ENCODE measurements at places on chromosomes 2 and 18.

DNA sequence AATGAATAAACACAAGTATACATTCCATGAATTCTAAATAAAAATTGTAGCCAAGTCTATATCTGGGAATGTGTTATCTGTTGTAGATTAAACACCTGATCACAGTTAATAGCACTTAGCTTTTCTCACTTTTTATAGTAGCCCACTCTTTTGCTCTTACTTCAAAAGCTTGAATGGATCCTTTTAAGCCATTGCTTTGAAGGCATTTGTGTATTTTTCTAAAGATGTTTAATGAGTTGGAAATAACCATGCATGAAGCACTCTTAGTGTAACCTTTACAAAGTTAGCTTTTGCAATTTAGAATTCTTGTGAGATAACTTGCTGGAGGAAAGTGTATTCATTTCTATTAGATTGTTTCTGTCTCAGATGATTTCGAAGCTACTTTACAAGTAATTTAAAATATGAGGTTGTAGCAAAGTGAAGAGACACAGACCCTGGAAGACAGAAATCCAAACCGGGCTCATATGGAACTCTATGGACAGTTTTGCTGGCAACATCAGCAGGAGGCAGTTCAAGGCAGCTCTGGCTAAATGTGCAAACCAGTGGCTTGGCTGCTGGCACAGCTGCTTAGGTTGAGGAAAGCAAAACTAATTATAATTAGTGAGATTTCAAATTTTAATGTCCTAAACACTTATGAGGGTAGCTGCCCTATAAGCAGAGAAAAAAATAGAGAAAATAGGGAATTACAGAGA is 469.8 kb upstream of the ZEB2 start:
- DNase-seq: no peak

DNA sequence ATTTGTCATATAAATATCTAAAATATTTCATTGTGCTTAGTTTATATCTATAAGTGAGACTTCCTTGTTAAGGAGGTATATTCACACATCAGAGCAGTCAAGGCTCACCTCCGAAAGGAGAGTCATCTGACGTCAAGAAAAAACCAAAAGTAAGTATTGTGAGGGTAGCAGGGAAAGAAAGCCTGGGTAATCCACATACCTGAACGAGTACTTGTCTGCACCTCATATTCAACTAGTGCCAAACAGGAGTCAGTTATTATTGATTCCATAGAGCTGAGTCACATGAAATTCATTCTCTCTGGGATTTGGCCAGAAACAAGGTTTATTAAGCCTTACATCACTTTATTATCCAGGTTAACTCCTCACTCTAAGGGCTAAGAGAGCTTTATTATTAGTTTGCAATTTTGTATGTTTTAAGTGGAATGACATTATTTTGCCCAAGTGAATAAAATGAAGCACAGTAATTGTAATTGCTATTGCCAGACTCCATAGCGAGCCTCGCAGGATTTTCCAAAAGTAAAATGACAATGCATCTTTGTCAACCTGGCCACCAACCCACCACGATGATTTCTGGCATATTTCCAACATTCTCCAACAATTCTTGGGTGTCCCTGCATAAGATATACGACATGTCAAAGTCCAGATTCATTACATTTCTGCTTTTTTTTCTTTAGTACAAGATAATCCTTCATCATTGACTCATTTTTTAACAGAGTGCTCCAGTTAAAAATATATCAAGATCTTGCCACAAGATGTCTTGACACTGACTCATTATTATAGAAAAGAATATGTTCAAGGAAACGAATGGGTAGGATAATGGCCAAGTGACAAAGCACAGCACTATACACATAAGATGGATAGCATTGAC is 1210.4 kb upstream of the ACVR2A start:
- no peak for DNase-seq

GRCh38 chr2:3535467-3535793 is 16.1 kb upstream of the ADI1 start:
- DNase-seq: no peak

- DNase-seq: no peak
These were observed 592.3 kb upstream of the ID2 start for GRCh38 chr2:8089596-8089995.

DNA sequence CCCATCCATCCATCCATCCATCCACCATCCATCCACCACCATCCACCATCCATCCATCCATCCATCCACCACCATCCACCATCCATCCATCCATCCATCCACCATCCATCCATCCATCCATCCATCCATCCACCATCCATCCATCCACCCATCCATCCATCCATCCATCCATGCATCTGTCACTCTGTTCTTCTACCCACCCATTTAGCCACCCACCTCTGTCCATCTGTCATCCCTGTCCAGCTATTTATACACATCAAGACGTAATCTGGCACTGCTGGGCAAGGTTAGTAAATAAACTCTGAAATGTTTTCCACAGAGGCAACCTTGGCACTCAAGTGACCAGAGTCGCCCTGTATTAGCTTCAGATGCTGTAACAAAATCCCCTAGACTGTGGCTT is 120.9 kb downstream of the RTP5 start:
- no peak for DNase-seq

GRCh38 chr18:58208207-58208932 is 164.3 kb downstream of the NEDD4L start:
- DNase-seq: no peak

DNA sequence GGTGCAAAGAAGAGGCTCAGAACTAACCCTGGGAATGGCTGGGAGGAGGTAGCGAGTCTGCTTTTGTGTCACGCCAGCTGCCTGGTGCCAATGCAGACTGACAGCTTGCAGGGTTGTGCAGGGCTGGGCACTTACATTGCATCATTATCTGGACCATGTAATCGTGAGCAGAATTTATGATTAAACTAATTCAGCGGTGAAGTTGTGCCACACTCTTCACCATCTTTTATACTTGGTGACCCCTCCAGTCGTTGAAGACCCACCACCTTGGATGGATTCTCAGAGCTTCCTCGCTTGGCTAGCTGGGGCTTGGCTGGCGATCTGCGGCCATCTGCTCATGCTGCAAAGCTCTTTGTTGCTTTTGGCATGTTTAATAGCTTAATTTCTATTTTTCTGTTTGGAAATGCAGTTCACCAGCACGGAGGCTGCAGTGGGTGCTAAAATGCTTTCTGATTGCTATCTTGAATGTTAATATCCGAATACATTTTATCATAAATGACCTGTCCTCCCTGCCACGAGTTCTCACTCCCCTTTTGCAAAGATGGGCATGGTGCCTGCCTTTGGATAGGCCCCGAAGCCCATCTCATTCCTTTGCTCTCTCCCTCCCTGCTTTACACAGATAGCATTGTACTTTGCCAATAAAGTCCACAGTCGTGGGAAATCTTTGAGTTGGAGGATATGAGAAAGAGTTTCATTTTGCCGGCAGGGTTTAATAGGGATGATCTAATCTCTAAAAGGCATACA is 188.2 kb downstream of the PRKCE start:
- no peak for DNase-seq

GRCh38 chr2:178205853-178206521 is 11.7 kb downstream of the OSBPL6 start:
- no peak for DNase-seq

DNA sequence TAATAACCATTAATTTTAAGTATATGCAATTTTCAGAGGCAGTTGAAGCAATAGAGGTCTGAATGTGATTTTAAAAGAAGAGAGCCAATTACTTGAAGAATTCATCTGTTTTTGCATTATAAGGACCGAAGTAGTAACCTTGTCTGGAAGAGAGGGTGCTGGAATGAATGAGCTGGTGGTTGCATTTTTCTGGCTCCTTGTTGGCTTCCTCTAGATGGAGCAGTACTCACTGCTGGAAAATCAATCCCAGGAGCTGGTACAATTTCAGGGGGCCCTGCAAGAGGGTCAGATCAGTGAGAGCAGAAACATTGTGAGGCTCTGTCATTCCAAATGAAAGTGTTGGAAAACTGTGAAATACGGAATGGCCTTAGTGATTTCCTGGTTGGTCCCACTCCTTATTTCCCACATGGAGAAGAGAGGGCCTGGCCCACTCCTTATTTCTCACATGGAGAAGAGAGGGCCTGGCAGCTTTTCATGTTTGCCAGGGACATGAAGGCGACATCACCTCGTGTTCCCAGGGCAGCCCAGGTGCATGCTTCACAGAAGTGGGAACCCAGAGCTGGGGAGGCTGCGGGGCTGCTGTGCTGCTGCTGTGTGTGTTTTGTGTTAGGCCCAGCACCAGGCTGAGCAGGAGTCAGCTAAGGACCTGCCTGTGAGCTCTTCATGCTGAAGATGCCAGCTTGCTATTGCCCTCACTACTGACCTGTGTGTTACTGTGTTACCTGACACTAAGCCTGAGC is 197.4 kb downstream of the SNTG2 start:
- DNase-seq: no peak

DNA sequence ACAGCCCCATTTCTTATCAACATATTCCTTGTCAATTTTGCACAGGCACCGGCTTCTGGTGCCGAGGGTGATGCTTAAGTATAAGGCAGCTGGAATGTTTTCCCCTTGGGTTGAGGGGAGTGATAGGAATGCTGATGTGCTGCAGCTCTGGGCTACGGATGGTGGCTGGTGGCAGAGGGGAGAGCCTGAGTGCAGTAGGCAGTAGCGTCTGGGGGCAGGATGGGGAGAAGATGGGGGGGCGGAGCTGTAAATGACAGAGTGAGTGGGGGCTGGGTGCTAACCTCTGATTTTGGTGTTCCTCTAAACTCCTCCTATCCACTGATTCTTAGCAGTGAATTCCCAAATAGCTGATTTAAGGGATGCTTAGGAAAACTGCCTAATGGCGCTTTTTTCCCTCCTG is 20.7 kb downstream of the TMEM178A start:
- DNase-seq: no peak

GRCh38 chr18:41703744-41704530 is 251.1 kb upstream of the PIK3C3 start:
- DNase-seq: no peak

- no peak for DNase-seq
These were observed 228.3 kb downstream of the ZNF521 start for GRCh38 chr18:25123438-25124232.

DNA sequence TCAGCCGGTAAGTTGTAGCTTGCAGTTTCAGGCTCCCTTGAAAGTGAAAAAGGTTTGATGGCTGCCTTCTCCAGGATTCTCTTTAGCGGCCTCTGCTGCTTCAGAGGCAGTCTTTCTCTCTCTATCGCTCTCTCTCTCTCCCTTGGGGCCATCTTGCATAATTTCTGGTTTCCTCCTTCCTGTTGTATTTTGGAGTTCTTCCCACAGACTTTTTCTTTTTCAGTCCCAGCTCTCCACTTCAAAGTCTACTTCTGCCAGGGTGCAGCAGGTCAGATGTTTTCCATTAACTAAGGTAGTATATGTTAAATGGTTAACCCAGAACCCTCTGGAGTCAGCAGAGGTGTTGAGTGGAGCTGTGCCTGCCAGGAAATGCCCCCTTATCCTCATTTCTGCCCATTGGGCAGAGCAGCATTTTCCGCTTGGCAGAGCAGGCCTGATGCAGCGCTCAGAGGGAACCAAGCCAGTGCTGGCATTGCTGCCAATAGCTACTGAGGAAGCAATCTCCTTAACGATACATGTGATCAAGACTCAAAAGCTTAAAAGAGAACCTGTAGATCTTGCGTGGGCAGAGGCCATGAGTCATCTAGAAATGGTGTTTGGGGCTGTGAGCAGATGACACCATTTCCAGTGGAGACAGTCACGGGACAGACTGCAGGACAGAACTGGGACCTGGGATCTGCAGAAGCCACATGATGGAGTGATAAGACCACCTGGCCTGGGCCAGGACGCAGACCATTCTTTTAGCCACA is 20.8 kb downstream of the DBI start:
- DNase-seq: no peak

- DNase-seq: no peak
These were observed 7.6 kb downstream of the WDR35 start for GRCh38 chr2:19982268-19982667.
